HuH-7 (cell line): ENCODE measurements at places on chromosomes 12 and 14.

- DNase-seq = no peak
These were observed 64.5 kb upstream of the DDX11 start for GRCh38 chr12:31008961-31009840.

GRCh38 chr12:12696562-12697383 lies 790 bp upstream of the GPR19 start:
- peak; percentile 52 for DNase-seq

DNA sequence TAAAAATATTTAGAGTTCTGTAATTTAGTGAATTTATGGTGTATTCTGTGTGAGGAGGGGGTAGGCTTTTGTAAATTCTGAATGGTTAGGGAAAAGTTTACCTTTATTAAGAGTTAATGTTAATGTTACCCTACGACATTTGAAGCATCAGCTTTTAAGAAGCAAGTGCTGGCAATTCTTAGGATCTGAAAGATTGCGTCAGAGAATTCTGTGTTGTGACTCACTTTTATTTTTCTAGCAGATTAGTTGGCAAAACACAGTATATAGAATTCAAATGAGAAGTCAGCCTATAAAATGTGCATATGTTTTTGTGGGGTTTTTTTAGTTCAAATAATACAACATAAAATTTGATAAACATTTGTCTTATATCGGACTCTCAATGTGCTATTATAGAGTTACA lies 97.6 kb downstream of the RAD52 start:
- no peak for DNase-seq

- DNase-seq = peak; percentile 65
These were observed 30.1 kb upstream of the MAP1LC3B2 start for GRCh38 chr12:116529048-116529447.

DNA sequence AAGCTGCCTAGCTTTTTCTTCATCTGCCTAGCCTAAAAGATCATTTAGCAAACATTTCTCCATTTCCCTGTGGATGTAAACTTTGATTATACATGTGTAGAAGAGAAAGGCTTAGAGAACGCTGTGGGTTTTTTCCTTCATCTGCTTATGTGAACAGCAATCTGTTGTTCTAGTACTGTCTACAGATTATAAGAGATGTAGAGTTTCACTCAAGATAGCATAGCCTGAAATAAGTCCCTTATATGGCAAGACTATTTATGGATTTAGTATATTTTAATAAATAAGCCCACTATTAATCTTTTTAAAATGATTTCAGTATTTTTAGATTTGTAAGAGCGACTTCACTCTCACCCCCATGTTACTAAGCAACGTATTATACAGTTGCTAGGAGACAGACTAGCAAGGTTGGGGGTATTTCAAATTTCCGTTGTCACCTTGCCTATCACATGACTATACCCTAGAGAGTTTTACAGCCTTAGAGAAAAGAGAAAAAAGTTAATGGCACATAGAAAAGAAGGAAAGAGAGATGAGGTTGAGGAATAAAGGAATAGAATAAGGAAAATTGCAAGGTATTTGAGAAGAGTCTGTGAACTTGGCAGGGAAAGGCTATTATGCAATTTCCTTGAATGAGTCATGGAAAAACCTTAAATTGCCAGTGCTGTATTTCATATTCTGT lies 12.2 kb upstream of the TUBA1A start:
- no peak for DNase-seq

DNA sequence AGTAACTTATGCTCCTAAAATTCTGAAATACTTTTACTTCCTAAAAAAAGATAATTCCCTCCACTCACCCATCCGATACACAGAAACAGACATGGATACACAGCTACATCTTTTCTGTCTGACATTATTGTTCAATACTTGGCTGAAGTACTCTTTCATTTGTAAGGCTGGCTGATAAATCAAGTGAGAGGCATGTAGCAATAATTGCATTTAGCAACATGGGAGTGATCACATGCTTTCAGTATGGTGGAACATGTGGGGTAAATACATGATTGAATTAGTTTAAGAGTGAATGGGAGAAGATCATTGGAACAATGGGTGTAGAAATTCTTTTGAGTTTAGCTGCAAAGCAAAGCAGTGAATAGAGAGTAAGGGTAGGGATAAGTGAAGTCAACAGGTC lies 25.6 kb downstream of the PTPRQ start:
- DNase-seq = no peak

DNA sequence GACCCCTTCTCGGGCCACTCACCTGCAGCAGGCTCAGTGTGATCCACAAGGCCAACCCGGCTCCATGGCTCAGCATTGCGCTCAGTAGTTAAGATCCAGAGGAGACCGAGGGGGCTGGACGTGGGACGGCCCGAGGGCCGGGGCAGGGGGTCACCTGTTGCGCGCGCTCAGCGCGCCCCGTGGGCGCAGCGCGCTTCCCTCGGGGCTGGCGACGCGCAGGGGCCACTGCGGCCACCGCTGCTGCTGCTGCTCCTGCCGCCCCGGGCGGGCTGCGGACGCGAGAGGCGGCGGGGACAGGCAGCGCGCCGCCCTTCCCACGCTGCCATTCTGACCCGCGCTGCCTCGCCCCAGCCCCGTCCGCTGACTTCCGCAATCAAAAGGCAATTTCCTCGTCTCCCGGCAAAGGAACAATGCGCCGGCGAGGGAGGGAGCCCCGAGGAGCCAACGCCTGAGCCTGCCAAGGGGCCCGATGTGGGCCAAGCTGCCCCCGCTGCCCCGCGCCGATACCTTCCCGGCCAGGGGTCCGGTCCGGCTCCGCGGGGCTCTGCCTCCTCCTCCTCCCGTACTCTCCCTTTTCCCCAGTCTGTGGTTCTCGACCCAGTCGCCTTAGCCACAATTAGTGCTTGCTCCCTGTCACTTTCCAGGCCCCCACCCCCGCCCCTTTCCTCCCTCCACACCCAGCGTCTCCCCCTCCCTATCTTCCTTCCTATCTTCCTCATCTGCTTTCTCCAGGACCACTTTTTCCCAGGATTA lies 27.3 kb downstream of the PTPRB start:
- DNase-seq = peak; percentile 54

DNA sequence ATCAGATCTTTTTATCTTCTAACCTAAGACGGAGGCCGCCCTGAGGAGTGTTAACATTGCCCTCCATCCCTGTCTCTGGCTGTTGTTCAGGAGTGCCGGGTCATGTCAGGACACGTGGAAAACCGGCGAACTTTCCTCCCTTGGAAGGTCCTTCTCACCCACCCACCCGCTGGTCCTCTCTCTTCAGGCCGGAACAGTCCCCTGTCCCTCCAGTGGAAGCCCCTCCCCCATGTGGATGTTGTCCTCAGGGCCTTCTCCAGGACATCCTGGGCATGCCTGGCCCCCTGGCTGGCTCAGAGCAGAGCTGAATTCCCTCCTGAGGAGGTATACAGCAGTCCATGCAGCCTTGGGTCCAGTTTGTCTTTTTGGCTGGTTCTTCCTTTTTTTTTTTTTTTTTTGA lies 20.3 kb upstream of the ITPK1 start:
- no peak for DNase-seq

- no peak for DNase-seq
These were observed 77.9 kb upstream of the BBS10 start for GRCh38 chr12:76426160-76426559.

GRCh38 chr14:96639550-96639949 lies 137.4 kb downstream of the PAPOLA start:
- no peak for DNase-seq

GRCh38 chr12:88889326-88890110 lies 309.2 kb upstream of the KITLG start:
- no peak for DNase-seq

DNA sequence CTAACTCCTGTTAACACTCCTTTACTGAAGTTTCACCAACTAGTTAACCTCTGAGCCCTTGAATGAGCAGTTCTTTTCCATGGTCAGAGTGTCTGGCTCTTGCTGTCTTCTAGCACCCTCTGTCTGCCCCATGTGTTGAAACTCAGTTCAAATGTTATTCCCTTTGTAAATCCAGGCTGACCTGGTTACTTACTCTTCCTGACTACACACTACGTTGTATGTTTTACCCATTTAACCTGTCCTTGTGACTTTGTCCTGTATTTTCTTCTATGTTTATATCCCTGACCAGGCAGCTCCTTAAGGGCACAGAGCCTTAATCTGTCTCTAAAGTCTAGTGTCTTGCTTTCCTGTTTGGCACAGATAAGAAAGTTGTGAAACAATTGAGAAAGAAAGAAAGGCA lies 389.0 kb upstream of the RPL10L start:
- DNase-seq = peak; percentile 4

DNA sequence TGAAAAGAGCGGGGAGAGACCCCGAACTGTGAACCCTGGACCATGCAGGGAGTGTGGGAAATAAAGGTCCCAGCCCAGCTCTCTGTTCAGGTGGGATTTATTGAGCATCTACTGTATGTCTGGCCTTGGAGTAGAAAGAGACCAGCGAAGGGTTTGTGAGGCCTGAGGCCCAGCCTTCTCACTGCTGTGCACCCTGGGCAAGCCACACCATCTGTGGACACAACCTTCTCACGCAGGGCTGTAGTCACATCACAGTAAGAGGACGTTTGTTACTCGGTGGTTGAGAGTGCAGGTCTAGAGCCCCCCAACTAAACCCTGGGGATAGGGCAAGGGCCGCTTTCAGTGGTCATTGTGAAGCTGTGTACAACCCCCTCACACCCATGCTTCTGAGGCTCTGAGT lies 18.2 kb downstream of the FAM222A start:
- DNase-seq = no peak

- no peak for DNase-seq
These were observed 77.9 kb downstream of the TMEM30B start for GRCh38 chr14:61203081-61203753.

DNA sequence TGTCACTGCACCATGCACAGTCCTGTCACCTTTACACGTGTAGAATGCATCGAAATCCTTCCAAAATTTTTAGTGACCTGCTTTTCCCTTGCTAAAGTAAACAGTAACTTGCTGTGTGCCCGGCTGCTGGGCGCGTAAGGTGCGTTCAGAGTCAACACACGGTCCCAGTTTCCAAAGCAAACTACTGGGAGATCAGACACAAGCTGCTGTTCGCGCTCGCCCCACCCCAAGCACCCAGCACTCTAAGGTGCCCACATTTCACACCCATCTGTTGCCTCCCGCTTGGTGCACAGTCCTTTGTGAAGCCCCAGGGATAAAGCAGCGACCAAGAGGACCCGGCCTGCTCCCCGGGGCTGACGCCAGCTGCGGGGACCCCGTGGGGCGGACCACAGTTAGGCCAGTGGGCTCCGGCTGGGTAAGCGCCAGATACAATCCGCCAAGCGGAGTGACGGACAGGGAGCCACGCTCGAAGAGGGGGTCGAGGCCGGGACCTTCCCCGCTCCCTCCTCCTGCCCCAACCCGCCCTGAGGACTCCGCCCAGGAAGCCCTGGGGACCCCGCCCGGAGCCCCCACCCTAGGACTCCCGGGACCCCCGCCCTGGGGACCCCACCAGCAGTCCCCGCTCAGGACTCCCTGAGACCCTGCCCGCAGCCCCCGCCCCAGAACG lies 633 bp downstream of the STX2 start:
- DNase-seq = no peak

DNA sequence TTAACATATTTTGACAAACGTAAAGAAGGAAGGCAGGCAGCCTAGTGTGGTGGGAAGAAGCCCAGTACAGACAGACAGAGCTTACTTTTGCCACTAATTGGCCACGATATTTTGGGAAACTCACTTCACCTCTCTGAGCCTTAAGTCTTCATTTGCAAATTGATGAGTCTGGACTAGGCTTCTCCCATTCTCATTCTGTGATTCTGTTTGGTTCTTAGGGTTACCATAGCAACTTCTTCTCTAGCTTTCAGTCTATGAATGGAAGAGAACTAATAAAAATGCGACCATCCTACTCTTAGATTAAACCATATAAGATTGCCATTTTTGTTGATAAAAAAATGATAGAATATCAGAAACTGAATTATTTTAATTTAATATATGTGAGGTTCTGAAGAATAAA lies 210.5 kb downstream of the SNAPC1 start:
- no peak for DNase-seq

DNA sequence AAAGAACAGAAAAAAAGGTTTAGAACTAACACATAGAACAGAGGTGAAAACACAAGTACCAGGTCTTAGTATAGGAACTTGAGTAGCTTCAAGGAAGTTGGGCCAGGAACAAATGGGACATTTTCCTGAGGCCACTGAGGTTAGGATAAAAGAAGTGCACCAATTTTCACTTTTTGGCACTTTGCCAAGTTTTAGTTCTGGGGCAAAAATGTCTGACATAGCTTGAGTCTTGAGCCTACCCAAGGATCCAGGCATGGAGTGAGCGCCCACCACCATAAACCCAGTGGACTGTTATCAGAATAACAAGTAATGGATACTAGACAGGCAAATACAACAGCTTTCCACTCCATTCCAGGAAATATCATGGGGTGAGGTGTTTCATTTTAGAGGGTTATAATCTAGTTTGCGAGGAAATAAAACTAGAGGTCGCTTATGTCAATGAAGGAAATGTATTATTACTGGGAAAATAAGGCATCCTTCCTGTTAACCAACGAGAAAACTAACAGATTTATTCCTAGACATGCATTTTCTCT lies 199.7 kb upstream of the HMGA2 start:
- no peak for DNase-seq

- no peak for DNase-seq
These were observed 171.4 kb downstream of the CRADD start for GRCh38 chr12:93848523-93849101.

- no peak for DNase-seq
These were observed 134.2 kb downstream of the DPF3 start for GRCh38 chr14:72759670-72760069.

DNA sequence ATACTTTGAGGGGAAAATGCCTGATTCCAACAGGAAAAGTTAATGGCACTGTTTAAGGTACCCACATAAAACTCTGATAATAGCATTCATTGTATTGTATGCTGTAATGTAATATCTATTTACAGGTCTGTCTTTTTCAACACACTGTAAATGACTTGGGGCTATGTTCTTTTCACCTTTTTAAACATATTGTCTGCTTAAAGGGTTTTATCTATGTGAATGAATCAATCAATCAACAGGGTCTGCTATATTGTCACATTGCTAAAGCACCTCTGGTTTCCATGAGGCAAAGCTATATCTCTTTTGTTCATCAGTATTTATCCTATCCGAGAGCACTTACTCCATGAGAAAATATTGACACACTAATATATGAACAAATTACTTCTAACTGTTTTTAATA lies 288.0 kb downstream of the SLC6A15 start:
- no peak for DNase-seq

DNA sequence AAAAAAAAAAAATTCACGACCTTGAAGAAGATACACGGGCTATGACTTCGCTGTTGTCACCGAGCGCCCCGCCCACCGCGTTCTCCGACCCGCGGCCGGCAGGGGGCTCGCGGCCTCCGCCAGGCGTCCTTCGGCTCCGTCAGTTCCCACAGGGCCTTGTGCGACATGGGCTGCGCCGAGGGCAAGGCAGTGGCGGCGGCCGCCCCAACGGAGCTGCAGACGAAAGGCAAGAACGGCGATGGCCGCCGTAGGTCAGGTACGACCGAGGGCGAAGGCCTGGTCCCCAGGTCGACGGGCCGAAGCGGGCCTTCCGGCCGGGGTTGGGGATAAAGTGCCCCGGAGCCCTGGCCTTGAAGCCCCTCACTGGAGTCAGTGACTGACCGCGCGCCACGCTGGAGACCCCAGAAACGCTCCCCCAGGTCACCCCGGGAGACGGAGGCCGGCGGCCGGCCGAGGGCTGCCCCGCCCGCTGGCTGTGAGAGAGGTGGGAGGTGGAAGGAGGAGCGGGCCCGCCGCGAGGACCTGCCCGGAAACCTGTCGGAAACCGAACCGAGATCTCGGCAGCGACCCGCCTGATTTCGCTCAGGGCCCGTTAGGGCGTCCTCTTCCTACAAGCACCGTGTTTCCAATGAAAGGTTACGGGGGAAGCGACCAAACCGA lies at the start of gene TXNRD1:
TSS of gene TXNRD1 (plus strand) at position 142 of the 660 bp plus-strand sequence. CDS start at position 166, 24 bp downstream.
- DNase-seq = peak; percentile 60
